Stimulated activated naive B cell treated with anti-CD40 and anti-IgM and Interleukin-4, amounts not matched to agents 10 μg/mL and 1 μg/mL and 100 μg/mL, for 72 hours (primary cell): ENCODE measurements at places on chromosomes 5 and 9.

GRCh38 chr9:116899337-116900006 is 212.4 kb downstream of the TRIM32 start:
- no peak overlapping the region for H3K27ac ChIP-seq
- no peak overlapping the region for H3K4me3 ChIP-seq
- H3K36me3 ChIP-seq = no peaks in the 10 kb centered on the region
- no peaks in the 10 kb centered on the region for H3K27me3 ChIP-seq
- no peaks in the 10 kb centered on the region for H3K4me1 ChIP-seq

DNA sequence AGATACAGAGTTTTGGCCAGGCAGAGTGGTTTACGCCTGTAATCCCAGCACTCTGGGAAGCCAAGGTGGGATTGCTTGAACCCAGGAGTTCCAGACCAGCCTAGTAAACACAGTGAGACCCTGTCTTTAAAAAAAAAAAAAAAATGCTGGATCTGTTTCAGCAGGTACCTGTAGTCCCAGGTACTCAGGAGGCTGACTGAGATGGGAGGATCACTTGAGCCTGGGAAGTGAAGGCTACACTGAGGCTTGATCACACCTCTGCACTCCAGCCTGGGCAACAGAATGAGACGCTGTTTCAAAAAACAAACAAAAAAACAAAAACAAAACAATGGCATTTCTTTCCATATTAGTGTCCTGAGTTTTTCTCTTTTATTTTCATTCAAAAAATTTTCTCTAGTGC is 19.0 kb downstream of the UNC13B start:
- H3K27ac ChIP-seq = no peak overlapping the region
- no peaks in the 10 kb centered on the region for H3K4me1 ChIP-seq
- DNase-seq = no peak
- H3K27me3 ChIP-seq = peaks cover 3% of the 10 kb centered on the region
- H3K4me3 ChIP-seq = no peak overlapping the region

GRCh38 chr5:119393746-119394145 is 37.9 kb downstream of the TNFAIP8 start:
- H3K27me3 ChIP-seq = no peaks in the 10 kb centered on the region
- no peak overlapping the region for H3K4me3 ChIP-seq
- H3K36me3 ChIP-seq = peaks cover 54% of the 10 kb centered on the region
- H3K4me1 ChIP-seq = peaks cover 49% of the 10 kb centered on the region

DNA sequence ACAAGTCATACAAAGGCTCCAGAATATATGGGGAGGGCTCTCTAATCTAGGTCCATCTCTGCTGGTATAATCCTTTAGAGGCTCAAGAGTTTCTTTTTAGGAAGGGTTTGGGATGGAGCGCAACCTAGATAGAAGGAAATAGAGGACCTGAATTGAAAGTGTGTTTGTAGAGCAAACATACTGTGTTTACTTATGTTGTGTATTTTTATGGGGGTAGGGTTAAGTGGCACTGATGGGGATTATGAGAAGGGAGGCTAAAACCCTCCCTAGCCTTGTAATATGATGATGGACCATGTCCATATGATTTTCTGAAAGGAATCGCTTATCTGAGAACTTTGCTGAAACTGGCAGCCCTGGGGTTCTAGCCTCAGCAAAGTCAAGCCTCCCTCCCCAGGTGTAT is 4.4 kb upstream of the ELL2 start:
- peaks cover 4% of the 10 kb centered on the region for H3K27me3 ChIP-seq
- no peak overlapping the region for H3K27ac ChIP-seq
- H3K4me3 ChIP-seq = no peak overlapping the region
- peaks cover 11% of the 10 kb centered on the region for H3K4me1 ChIP-seq

DNA sequence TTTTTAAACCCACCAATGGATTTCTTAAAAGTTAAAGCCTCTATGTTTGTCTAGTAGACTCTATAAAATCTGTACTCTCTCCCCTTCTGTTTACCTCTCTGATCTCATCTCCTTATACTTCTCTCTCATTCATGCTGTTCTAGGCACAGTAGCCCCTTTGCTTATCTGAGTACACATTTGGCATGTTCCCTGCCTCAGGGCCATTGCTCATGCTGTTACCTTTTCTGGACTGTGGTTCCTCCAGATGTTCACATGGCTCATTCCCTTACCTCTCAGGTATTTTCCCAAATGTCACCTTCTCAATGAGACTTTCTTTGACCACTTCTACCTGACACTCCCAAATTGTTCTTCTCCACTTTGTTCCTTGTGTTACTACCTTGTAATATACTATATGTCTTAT is 176.1 kb downstream of the CWC27 start:
- H3K27me3 ChIP-seq = no peaks in the 10 kb centered on the region
- DNase-seq = no peak
- H3K4me1 ChIP-seq = no peaks in the 10 kb centered on the region
- no peak overlapping the region for H3K4me3 ChIP-seq
- no peak overlapping the region for H3K27ac ChIP-seq
- H3K36me3 ChIP-seq = peaks cover 12% of the 10 kb centered on the region

- H3K27ac ChIP-seq = no peak overlapping the region
- H3K27me3 ChIP-seq = no peaks in the 10 kb centered on the region
- H3K4me3 ChIP-seq = no peak overlapping the region
- no peaks in the 10 kb centered on the region for H3K36me3 ChIP-seq
- no peaks in the 10 kb centered on the region for H3K4me1 ChIP-seq
Observed at GRCh38 chr5:83964271-83964670, 243.6 kb upstream of the HAPLN1 start.

- peak overlapping the region; percentile 59 for H3K4me3 ChIP-seq
- H3K4me1 ChIP-seq = peaks cover 16% of the 10 kb centered on the region
- H3K27me3 ChIP-seq = peaks cover 46% of the 10 kb centered on the region
- DNase-seq = no peak
- H3K36me3 ChIP-seq = no peaks in the 10 kb centered on the region
- peak overlapping the region; percentile 65 for H3K27ac ChIP-seq
Observed at GRCh38 chr5:140927228-140927573, 1.1 kb downstream of the PCDHAC1 start.

DNA sequence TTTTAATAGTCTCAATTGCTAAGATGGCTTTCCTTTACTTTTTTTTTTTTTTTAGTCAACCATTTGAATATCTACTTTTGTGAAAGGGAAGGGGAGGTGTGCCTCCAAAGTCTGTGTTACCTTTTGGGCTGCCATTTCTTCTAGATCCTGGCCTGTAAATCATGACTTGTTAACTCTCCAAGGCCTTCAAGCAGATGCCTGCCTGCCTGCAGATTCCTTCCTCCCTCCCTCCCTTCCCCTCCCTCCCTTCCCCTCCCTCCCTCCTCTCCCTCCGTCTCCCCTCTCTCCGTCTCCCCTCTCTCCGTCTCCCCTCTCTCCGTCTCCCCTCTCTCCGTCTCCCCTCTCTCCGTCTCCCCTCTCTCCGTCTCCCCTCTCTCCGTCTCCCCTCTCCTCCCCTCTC is 73.1 kb downstream of the COMMD10 start:
- no peak overlapping the region for H3K27ac ChIP-seq
- no peaks in the 10 kb centered on the region for H3K27me3 ChIP-seq
- no peak overlapping the region for H3K4me3 ChIP-seq
- peaks cover 10% of the 10 kb centered on the region for H3K36me3 ChIP-seq
- H3K4me1 ChIP-seq = peaks cover 36% of the 10 kb centered on the region

DNA sequence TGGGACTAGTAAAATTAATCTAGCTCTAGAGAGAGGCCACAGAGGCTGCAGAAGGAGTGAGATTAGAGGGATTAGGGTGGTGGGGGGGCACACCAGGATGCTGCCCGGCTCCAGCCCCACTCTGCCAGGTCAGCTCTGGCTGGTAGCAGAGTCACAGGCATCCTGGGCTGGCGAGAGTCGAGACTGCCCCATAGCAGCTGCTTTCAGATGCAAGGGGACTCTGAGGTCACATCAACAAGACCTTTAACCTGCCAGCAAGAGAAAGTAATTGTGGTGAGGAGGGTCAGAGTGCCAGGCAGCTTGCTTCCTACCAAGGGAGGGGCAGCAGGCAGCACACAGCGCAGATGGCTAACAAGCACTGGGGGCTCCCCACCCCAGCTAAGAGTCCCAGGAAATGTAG is 7.5 kb downstream of the EPB41L4B start:
- no peaks in the 10 kb centered on the region for H3K36me3 ChIP-seq
- H3K4me3 ChIP-seq = no peak overlapping the region
- peaks cover 6% of the 10 kb centered on the region for H3K4me1 ChIP-seq
- no peak overlapping the region for H3K27ac ChIP-seq
- peaks cover 67% of the 10 kb centered on the region for H3K27me3 ChIP-seq
- DNase-seq = no peak

GRCh38 chr9:134432471-134432870 is 106.2 kb downstream of the RXRA start:
- H3K36me3 ChIP-seq = no peaks in the 10 kb centered on the region
- peaks cover 6% of the 10 kb centered on the region for H3K27me3 ChIP-seq
- no peak overlapping the region for H3K4me3 ChIP-seq

GRCh38 chr9:36245906-36246305 is 12.3 kb downstream of the GNE start:
- H3K36me3 ChIP-seq = peaks cover 14% of the 10 kb centered on the region
- H3K27me3 ChIP-seq = no peaks in the 10 kb centered on the region
- peaks cover 26% of the 10 kb centered on the region for H3K4me1 ChIP-seq
- no peak overlapping the region for H3K27ac ChIP-seq
- no peak overlapping the region for H3K4me3 ChIP-seq

DNA sequence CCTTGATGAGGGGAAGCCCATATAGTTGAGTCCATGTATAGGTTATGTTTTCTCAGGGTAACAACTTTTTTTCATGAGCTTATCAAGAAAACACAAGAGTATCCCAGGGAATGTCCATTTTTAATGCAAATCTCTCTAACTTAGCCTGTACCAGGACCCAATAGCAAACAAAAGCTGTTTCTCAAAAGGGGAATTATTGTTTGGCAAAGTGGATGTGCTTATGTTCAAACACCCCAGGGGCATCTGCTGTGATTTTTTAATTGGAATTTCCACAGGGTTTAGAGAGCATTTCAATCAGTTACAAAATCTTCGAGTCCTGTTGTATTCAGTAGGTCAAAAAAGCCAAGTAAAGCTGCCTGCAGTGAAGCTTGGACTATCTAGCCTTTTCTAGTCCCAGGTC is 33.4 kb upstream of the CSNK1G3 start:
- no peak overlapping the region for H3K4me3 ChIP-seq
- no peaks in the 10 kb centered on the region for H3K36me3 ChIP-seq
- H3K27ac ChIP-seq = no peak overlapping the region
- H3K27me3 ChIP-seq = peaks cover 12% of the 10 kb centered on the region
- no peak for DNase-seq
- no peaks in the 10 kb centered on the region for H3K4me1 ChIP-seq

- no peaks in the 10 kb centered on the region for H3K4me1 ChIP-seq
- H3K27me3 ChIP-seq = no peaks in the 10 kb centered on the region
- H3K36me3 ChIP-seq = peaks cover 60% of the 10 kb centered on the region
- no peak for DNase-seq
Observed at GRCh38 chr9:113042884-113043657, 13.5 kb downstream of the ZFP37 start.

DNA sequence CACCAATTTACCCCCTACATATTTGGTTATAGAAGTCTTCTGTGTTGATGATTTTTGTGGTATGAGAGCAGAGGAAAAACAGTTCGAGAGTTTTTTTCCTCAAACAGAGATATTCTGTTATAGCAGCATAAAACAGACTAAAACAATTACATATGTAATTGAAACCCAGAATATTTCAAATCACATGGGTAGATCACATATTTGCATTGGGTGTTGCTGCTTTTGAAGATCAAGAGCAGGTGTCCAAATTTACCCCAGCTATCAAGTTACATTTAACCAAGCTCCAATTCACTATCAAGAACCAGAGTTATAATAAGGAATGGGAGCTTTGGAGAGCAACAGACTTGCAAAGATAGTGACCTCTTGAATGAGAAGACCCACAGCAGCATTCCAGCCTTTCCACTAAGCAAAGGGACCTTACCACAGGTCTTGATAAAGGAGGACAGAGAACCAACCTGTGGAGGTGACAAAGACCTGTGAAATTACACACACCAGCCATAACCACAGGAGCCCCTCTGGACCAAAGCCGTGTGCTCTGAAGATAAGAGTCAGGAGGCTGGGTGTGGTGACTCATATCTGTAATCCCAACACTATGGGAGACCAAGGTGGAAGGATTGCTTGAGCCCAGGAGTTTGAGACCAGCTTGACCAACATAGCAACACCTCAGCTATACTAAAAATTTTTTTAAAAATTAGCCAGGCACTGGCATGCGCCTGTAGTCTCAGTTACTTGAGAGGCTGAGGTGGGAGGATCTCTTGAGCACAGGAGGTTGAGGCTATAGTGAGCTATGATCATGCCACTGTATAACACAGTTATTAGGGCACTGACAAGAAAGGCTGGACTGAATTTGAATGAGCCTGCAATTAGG is 4.0 kb upstream of the CCL28 start:
- H3K36me3 ChIP-seq = no peaks in the 10 kb centered on the region
- H3K4me1 ChIP-seq = no peaks in the 10 kb centered on the region
- H3K27ac ChIP-seq = no peak overlapping the region

DNA sequence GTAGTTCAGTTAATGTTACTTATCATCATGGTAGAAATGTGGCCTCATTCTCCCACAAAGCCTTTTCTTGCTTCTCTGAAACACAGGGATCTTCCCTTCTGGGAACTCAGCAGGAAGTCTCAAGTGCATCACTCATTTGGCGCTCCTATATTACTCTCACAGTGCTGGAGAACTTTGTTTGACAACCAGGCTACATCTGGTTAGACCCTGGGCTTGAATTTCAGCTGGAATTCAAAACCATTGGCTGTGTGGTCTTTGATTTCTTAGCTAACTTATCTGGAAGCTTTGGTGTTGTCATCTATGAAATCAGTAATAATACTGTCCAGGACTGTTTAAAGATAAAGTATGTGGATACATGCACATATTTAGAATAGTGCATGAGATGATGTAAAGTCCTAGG is 1777.1 kb downstream of the MAT2B start:
- DNase-seq = no peak
- H3K36me3 ChIP-seq = no peaks in the 10 kb centered on the region
- H3K27ac ChIP-seq = no peak overlapping the region
- H3K27me3 ChIP-seq = no peaks in the 10 kb centered on the region
- no peaks in the 10 kb centered on the region for H3K4me1 ChIP-seq
- no peak overlapping the region for H3K4me3 ChIP-seq

- DNase-seq = no peak
- H3K27me3 ChIP-seq = no peaks in the 10 kb centered on the region
- H3K4me3 ChIP-seq = no peak overlapping the region
- H3K27ac ChIP-seq = no peak overlapping the region
Observed at GRCh38 chr5:64147379-64147778, 18.3 kb upstream of the RNF180 start.

DNA sequence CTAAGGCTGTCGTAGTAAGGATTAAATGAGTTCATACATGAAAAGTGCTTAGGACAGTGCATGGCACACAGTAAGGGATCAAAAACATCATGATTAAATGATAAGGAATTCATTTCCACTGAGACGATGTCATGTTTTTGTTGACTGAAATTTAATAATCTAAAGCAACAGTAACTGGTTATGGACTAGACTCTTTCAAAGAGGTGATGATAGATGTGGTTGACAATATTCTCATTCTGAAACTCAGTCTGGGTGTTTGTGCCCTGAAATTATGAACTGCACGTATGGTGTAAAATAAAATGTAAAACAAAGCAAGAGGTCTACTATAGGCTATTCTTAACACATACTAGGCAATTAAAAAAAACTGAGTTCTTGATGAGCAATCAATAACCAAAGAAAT is 280.0 kb downstream of the DENND1A start:
- peaks cover 19% of the 10 kb centered on the region for H3K36me3 ChIP-seq
- H3K27ac ChIP-seq = no peak overlapping the region
- no peak for DNase-seq
- peaks cover 2% of the 10 kb centered on the region for H3K4me1 ChIP-seq
- no peak overlapping the region for H3K4me3 ChIP-seq
- H3K27me3 ChIP-seq = no peaks in the 10 kb centered on the region
